NCI-H82 (cell line): ENCODE measurements at places on chromosomes 6 and 20.
A peak's percentile ranks its signal among the peaks of the same experiment; 100 is the strongest.

- DNase-seq, result peak; percentile 81
Measured at GRCh38 chr20:59495894-59496510, 108.3 kb upstream of the PHACTR3 start.

GRCh38 chr20:10014431-10014830 lies 20.4 kb upstream of the ANKEF1 start:
- DNase-seq, result no peak

DNA sequence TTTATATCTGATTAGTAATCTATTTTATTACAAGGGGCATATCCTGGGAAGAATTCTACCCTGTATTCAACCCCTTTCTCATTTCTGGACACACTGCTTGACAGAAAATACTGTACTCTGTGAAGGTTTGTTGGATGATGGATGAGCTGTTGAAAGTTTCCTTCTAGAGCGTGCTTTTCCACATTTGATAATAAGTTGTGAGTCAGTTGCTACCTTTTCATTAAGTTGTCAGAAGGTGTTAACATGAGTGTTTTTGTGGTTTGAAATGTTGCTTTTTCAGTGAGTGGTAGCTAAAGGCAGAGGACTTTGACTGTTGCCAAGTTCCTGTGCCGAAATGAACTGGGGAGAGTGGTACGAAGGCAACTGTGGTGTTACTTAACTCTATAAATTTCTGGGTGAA lies 3.9 kb upstream of the ECI2 start:
- no peak for DNase-seq

GRCh38 chr6:131694832-131695426 lies 6.3 kb downstream of the OR2A4 start:
- DNase-seq, result peak; percentile 92

GRCh38 chr6:35727231-35727934 lies 9.4 kb upstream of the ARMC12 start:
- DNase-seq, result peak; percentile 83

DNA sequence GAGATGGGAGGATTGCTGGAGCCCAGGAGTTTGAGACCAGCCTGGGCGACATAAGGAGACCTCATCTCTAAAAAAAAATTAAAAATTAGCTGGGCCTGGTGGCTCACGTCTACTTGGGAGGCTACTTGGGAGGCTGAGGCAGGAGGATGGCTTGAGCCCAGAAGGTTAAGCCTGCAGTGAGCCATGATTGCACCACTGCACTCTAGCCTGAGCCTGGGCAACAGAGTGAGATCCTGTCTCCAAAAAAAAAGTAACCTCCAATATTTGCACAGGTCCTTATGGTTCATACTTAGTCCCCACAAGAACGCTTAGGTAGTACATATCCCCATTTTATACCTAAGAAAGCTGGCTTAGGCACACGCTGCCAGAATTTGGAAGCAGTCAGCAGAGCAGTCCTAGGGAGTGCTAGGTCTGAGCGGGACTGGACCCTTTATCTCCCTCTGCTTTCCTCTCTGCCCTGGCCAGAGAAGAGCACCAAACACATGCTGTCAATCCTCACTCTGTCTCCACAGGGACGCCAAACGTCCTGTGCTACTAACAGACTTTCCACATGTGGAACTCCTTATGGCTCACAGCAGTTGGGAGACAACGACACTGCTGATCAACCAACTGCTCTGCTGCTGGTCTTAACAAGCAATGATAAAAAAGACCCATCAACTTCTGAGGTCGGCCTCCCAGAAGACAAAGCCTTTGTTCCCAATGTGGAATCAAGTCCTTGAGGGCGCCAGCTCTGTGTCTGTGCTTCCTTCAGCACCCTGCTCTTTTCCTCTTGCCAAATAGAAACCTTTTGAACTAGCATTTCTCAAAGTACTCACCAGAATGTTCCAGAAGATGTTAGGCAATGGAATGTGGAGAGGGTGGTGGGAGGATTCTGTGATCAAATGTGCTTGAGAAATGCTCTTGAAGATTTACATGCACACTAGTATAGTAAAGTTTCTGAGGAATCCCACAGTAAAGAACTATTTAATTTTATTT lies 226.3 kb upstream of the DTNBP1 start:
- DNase-seq, result no peak

- DNase-seq, result no peak
Measured at GRCh38 chr6:125066140-125066539, 87.4 kb upstream of the TPD52L1 start.

GRCh38 chr6:53481323-53481722 lies 63.6 kb downstream of the GCLC start:
- DNase-seq, result no peak

DNA sequence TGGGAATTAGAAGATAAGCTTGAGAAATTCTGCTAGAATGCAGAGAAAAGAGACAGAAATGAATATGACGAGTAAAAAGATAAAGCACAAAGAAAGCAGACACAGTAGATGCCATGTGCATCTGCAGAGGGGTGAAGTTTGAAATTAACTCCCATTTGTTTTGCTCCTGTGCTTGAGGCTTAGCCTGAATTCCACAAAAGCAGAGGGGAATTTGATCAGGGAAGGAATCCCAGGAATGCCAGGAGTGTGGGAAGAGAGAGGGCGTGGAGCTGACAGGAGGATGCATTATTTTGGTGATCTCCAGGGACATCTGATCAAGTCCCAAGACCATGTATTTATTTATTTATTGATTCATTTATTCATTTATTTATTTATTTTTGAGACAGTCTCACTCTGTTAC lies 55.6 kb downstream of the SLC22A1 start:
- no peak for DNase-seq

GRCh38 chr6:89599727-89600126 lies 38.8 kb downstream of the LYRM2 start:
- no peak for DNase-seq

- DNase-seq, result peak; percentile 79
Measured at GRCh38 chr20:59525500-59526241, 78.7 kb upstream of the PHACTR3 start.

DNA sequence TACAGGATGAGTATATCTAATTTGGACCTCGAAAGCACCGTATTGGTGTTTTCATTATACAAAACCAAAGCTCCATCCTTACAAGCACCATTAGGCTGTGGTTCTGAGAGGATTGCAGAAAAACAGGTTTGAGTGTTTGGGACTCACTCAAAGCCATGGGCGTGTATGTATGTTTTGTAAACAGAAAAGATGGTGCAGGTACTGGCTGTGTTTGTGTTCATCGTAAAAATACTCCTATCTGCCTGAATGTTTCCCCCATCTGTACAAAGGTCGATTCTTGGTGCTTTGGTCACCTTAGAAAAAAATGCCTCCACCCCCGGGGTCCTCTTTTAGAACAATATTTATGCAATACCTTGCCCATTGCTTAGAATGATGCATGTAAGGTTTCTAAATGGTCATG lies 286.6 kb downstream of the TSHZ2 start:
- DNase-seq, result no peak

GRCh38 chr20:44970243-44970757 lies 4.0 kb downstream of the STK4 start:
- no peak for DNase-seq

DNA sequence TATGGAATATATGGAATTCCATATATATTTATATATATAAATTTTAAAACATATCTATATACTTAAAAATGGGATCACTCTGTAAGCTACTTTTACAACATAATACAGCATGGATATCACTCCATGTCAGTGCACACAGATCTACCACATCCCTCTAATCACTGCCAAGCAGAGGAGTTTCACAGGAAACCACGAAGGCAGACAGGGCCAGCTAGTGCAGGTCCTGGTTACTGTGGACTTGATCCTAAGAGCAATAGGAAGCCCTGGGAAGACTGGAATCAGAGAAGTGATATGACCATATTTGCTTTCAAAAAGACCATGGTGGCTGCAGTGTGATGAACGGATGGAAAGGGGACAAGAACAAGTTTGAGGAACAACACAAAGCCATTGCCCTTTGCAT lies 40.0 kb upstream of the NRN1 start:
- DNase-seq, result no peak

DNA sequence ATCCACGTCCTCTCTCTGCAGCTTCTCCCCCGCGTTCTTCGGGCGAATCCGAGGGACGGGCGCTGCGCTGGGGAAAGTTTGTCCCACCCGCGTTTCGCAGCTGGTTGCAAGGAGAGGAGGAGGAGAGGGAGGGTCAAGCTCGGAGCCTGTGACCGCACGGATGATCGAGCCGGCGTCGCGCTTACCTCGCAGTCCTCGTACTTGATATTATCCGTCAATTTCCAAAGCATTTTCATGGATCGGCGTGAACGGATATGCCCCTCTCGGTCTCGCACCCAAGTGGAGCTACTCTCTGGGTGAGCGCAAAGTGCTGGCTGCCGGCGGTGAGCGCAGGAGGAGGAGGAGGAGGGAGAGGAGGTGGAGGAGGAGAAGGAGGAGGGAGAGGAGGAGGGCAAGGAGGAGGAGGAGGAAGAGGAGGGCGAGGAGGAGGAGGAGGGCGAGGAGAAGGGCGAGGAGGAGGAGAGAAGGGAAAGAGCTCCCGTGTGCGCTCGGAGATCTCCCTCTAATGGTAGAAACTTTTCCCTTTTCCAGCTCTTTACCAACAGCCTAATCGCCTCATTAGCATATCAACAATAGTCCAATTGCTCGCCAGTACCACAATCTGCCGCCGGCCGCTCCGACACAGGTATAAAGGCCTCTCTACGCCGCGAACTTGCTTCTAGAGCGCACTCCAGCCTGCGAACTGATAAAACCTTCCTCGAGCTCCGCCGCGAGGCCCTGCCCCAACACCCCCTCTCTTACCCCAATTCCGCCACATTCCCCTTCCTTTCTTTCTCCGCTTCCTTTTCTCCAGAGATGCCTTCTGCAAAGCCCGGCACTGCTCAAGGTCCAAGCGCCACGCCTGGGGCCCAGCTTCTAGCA lies at the start of gene TFAP2A:
TSS of gene TFAP2A (minus strand) at position 319 of the 861 bp plus-strand sequence. CDS start at position 236, 83 bp downstream.
- DNase-seq, result peak; percentile 53

GRCh38 chr6:36028877-36029324 lies 1.3 kb downstream of the MAPK14 start:
- DNase-seq, result peak; percentile 67

DNA sequence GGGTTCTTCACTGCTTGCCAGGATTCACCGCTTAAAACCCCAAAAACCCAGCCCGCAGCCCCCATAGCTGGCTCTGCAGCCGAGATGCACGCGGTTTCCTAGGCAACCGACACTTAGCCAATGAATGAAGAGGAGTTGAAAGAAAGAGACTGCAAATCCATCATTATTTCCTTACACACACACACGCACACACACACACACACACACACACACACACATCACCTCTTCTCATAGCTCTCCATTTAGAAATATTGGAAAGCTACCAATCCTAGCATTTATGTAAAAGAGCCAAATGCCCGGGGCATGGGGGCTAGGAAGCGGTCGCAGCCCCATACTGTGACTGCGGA lies 3.4 kb upstream of the TUBB2B start:
- peak; percentile 70 for DNase-seq

- DNase-seq, result peak; percentile 48
Measured at GRCh38 chr20:63036291-63036690, 29.5 kb upstream of the BHLHE23 start.

DNA sequence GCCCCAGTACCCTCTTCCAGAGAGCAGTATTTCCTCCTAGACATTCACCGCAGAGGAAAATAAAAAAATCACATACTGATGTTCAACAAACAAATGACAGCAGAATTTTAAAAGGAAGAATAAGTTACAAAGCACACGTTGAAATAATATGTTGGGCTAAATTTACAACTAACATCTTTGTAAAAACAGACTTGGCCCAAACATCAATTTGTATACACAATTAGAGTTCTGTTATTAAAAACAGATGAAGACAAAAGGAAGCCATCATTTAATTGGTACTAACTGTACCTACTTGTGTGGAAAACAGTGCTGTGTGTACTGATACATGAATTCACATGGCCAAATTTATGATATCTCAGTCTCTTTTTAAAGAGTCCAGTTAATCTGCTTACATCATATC lies 46.3 kb downstream of the KIF6 start:
- no peak for DNase-seq

DNA sequence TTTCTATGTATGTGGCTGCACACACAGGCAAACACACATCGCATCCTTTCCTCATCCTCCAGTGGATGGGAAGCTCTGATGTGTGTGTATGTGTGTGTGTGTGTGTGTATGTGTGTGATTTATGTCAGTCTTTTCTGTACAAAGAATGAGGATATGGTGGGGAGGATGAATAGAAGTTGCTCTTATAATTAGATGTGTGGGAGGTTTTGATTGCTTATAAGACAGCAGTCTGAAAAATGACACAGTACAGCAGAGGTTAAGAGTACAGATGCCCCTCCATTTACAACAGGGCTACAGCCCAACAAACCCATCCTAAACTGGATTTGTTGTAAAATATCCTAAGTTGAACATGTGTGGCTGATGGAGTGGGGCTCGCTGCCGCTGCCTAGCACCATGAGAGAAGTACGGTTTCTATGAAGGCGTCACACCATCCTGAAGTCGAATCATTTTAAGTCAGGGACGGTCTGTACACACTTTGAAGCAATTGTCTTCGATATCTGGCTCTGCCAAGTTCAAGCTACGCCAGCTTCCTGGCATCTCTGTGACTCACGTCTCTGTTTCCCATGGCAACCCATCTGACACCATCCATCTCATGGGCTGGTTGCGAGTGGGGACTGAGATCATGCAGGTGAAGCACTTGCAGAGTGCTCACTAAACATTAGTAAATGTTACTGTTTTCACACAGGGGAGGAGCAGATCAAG lies 252.6 kb downstream of the MYLK4 start:
- no peak for DNase-seq

DNA sequence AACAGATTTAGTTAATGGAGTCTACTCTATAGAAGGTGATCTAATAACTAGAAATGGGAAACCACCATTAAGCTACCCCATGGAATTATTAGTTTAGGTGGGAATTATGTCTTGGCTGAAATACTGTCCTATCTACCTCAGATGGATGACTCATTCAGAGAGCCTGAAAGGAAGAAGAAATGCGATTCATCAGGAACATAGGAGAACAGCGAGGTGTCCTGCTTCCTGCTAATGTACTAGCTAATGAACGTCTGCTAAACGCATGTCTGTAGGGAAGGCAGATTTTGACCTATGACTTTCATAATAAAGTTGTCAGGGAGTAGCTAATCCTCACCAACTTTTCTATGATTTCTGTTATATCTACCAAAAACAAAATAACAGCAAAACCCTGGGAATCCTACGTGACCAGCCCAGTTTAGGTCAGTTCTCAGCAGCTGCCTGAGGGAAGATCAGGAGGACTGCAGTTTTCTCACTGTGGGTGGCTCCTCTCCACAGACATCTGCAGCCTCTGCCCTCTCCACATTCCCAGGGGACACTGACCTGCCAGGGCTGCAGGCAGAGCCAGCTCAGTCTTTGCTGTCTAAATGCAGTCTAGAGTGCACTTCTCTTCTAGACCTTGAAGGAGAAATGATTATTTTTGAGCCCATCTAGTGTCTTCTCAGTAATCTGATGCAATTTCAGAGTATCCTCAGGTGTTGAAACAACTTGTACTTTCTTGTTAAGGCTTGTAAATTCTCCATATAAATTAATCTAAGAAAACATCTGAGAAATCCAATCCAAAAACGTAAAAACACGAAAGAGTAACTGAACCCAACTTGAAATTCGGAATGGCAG lies 18.1 kb upstream of the SFT2D1 start:
- no peak for DNase-seq
